Karpas-422 (cell line): ENCODE measurements at places on chromosomes 2 and 18. TPM values are rescaled to one million over a fixed set of nuclear protein-coding genes. Genes with fewer than 3 reads are reported as not detected.

Gene MAP3K20
- total RNA-seq = 0.34 and 1.2 TPM in 2 replicates

Gene CD28
- total RNA-seq = not detected in 2 replicates

Gene KIAA2012
- total RNA-seq = 0.29 and 0.89 TPM in 2 replicates

Gene TTC39C
- total RNA-seq = 0.07 TPM in 1 of 2 replicates, not detected in the other
